ENCODE measurements at places on chromosomes 3 and 15. TPM values are rescaled to one million over a fixed set of nuclear protein-coding genes. Genes with fewer than 3 reads are reported as not detected.
A peak's percentile ranks its signal among the peaks of the same experiment; 100 is the strongest.

The CACNA1D gene
- total RNA-seq = 4.8 TPM

The TRIM71 gene
- total RNA-seq = not detected

The GOLGA6A gene
- not detected for total RNA-seq

- peak; percentile 74 for DNase-seq
Measured at GRCh38 chr3:152299249-152299976, 30.7 kb downstream of the MBNL1 start.

- no peak for DNase-seq
Measured at GRCh38 chr3:71926262-71926600, 141.3 kb upstream of the PROK2 start.

Measured in sigmoid colon (tissue), 7 donors.